ENCODE measurements at places on chromosomes 7 and 10.

DNA sequence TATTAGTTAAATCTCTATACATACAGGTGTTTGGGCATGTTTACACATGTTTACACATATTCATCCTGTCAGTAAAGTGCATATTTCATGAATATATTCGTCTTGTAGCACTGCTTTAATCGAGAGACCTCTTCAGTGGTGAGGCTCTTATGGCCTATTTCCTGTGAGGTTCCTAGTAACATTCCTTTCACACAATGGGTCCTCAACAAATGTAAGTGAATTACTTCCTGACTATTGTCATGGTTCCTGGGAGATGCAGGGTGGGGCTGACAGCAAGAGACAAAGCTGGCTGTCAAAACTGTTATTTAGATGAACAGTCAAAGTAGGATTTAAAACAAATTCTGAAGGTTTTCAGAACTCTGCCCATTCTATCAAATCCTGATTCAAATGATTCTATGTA lies 12.4 kb upstream of the SEMA3A start:
- DNase-seq: no peak

DNA sequence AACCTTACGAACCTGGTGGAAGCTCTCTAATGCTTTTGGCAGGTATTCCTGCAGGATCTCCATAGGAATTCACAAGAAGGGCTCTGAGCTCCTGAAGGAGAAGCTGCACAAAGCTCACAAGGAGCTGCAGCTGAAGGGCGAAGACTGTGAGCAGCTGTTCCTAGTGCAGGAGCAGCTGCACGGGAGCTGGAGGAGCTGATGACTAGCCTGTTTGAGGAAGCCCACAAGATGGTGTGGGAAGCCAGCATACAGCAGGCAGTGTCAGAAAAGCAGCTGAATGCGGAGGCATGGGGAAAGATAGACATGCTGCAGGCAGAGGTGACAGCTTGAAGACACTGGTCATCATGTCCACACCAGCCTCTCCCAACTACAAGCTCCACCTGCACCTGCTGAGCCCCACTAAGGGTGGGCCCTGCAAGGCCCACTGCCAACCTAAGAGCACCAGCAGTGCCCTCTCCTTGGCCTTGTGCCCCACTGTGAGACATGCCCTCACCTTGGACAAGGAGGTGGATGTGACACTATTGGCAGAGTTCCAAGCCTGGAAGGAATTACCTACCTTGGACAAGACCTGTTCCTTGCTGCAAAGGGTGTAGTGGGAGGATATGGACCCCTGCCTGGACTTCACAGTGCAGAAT lies 250.6 kb downstream of the BBS9 start:
- DNase-seq: no peak

- DNase-seq: no peak
Observed at GRCh38 chr7:11217848-11218565, 244.3 kb downstream of the PHF14 start.

DNA sequence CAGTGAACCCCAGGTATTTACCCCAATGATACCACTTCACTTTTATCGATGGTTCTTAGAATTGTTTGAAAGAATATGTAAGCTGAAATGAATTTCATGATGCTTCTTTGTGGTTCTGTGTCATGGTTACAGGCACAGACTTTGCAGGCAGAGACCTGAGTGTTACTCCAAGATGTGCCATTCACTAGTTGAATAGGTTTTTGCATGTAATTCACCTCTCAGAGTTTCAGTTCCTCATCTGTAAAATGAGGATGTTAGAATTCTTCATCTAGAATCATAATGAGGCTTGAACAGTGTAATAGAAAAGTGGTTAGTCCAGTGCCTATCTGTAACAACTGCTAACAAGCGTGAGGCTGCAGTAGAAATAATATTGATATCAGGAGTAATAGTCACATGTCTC lies 54.6 kb downstream of the VSTM2A start:
- no peak for DNase-seq

DNA sequence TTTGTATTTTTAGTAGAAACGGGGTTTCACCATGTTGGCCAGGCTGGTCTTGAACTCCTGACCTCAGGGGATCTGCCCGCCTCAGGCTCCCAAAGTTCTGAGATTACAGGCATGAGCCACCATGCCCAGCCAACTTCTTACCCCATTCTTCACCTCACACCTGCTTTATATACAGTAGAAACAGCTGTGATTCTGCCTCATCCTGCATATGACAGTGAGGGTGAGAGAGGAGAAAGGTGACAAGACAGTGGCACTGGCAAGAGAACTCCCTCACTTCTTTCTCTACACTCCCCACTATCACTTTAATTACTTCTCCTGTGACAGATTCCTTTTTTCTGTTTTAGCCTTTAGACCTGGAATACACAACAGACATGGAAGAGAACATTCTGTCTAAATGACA lies 61.8 kb upstream of the CAPZA2 start:
- no peak for DNase-seq

DNA sequence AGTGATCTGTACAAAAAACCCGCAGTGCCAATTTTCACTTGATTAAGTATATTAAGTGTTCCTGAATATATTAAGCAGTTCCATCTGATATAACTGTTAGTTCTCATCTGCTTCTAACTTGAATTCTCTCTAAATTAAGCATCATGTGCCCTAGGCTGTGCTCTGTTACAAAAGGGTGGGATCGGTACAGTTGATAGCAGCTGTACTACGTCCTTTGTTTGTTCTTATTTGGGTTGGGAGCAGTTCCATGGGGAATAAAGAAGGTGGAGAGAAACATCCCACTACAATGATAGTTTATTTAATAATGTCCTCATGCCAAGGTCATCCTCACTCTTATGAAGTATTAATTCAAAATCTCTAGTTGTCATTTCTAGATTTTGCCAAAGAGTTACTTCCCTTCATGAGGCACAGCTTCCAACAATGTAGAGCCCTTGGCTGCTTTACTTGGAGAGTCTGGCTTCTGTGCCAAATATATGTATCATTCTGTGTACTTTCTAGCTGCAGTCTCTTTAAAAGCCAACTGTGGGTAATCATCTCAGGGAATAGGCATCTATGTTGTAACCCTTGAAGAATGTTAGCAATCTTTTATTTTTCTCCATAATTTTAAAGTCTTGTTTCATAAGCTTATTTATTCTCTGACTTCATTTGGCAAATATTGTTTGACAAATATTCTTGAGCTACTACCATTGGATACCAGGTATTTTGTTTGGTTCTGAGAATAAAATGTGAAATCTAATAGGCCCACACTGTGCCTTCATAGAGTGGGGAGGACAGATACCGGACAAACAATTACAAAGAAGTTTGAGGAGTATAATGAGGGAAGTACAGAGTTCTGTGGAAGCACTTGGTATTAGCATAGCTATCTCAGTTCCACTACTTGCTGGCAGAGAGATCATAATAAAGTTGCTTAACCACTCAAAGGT lies 22.4 kb upstream of the AHR start:
- DNase-seq: no peak

- peak; percentile 68 for DNase-seq
Observed at GRCh38 chr10:97553575-97554031, 19.0 kb upstream of the ANKRD2 start.

DNA sequence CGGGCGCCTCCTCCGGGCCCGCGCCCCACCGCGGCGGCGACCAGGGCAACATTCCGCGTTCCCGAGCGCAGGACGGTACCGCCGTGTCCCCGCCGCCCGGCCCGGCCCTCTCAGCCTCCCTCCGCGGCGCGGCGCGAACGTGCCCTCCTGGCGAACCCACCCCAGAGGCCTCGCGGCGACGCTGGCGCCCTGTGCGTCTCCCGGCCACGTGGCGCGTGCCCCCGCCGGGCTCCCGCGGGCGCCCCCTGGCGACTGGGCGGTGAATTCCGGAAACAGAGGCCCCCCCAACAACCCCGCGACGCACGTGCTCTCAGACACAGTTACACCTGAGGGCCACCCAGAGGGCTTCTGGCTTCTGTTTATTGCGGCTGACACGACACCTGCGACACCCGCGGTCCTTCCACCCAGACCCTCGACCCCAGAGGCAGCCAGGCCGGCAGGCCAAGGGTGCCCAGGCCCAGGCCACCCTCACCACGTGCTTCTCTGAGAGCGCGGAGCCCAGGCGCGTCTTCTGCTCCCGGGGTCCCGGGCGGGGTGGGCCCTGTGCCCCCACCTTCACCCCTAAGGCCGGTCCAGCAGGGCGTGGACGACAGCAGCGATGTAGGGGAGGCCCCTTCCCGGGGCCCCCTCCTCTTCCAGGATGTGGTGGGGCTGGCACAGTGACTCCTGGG lies at the start of gene SAP25:
Gene SAP25, minus strand, starts transcription at position 210 of the 671 bp plus-strand sequence. Its CDS starts 158 bp downstream, at position 52.
- no peak for DNase-seq

DNA sequence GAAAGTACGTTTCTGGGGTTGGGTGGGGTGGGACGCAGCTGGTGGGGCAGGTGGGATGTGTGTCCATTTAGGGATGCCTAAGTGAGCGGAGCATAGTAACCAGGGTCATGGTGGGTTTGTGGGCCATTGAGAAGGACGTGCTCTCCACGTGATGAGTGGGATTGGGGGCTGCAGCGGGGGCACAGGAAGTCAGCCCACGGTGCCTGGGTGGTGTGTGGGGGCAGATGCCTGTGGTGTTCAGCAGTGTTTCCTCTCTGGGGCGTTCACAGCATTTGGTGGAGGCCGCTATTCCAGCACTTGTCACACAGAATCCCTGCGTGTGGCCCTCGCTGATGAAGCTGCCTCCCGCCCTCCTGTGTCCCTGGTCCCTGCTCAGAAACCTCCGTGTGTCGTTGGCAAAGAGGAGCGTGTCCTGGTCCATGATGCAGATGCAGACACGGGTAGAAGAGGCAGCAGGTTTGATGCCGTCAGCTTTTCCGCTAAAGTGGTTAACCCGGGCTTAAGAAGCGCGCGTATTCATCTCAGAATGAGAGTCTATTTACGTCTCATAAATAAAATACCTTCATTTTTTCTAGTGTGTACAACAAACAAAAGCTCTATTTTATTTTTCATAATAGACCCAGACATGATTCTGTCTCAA lies 274.2 kb downstream of the ADARB2 start:
- no peak for DNase-seq

- DNase-seq: no peak
Observed at GRCh38 chr7:135420786-135421185, 89.1 kb downstream of the CNOT4 start.

DNA sequence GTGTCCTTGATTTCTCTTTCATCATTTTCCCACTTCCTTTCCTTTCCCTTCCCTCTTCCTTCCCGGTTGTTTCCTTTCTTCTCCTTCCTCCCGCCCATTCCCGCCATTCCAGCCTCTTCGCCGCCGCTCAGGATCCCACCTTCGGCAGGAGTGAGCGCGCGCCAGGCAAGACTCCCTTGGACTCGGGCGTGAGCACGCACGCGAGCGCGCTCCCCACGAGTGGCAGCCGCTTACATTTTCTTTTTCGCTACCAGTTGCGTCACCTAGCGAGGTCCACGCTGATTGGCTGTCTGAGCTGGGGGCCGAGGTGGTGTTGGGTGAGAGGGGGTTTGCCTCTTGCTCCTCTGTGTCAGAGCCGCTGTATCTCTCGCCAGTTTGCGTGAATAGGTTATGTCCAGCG lies 11.8 kb downstream of the ZAN start:
- DNase-seq: peak; percentile 22

DNA sequence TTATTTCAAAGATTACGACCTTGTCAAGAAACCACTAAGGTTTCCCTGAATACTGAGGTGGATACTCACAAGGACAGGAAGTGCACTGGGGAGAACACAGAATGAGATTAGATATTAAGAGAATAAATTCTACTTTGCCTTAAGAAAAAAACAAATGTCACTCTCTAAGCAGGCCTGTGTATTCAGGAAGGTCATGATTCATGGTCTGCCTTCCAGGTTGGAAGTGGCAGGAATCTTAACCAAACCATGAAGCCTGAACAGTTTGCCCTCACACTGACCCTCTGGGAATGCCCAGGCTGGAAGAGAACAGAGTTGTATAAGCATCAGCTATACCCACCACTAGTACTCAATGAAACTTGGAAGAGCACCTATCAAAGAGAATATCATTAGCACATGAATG lies 227.6 kb downstream of the DGKI start:
- DNase-seq: no peak

DNA sequence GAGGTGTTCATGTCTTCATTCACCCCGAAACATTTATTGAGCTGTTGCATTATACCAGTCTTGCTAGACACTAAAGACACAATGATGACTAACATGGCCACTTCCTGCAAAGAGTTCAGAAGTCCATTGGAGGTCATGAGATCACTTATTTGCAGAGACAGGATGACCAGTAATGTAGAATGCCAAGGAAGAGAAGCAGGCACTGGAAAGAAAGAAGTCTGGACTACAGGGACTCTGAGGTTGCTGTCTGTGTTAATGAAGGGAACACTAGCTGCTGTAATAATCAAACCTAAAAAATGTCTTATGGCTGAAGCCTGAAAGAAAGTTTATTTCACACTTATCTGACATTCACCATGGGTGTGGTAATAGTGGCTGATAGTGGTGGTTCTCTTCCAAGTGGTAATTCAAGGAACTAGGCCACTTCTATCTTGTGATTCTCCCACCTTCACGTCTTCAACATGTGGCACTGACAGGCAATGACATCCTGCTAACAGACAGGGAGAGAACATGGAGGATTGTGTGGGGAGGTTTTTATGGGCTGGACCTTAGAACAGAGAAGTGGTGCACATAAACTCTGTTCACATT lies 89.2 kb upstream of the MKLN1 start:
- no peak for DNase-seq

GRCh38 chr10:122127943-122128342 lies 139.0 kb downstream of the TACC2 start:
- DNase-seq: no peak

DNA sequence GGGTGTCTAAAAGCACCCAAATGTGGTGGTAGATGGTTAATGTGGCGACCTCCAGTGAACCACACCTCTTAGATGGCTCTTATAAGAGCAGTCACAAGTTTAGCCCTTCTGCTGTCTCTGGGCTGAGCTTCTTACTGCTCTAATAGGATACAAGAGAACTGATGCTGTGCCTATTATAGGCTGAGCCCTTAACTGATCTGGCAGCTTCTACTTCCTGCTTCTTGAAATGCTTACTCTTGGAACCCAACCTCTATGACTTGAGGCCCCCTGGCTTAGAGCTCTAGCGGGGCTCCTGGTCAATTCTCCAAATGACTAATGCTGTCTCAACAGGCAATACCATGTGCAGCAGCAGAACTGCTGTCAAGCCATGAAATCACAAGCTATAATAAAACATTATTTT lies 35.0 kb upstream of the LSM8 start:
- DNase-seq: no peak

- no peak for DNase-seq
Observed at GRCh38 chr10:58773944-58774343, 261.3 kb downstream of the BICC1 start.

GRCh38 chr10:13830385-13830784 lies 243.6 kb downstream of the PRPF18 start:
- no peak for DNase-seq

DNA sequence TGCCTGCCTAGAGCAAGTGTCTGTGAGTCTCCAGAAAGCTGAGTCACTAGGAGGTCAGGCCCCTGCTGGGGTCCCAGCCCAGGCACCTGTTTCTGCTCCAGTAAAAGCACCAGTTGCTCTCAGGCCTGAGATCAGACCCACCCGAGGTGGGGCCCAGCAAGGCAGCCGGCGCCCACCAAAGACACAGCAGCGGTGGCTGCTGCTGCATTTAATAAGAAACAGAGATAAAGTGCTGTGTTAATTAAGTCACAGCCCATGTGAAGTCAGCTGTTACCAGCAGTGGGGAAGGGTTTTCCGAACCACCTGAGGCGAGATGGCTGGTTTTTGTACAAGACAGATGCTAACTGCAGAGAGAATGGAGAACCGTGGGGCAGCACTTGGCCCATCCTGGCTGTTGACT lies 12.1 kb upstream of the LRRC18 start:
- DNase-seq: no peak

- DNase-seq: no peak
Observed at GRCh38 chr7:51261950-51262795, 54.4 kb downstream of the COBL start.

GRCh38 chr7:89623018-89623672 lies 531.1 kb upstream of the STEAP1 start:
- no peak for DNase-seq

All from activated naive CD4-positive, alpha-beta T cell treated with anti-CD3 and anti-CD28 coated beads, Interleukin-2, amount 50 U/mL, for 16 hours (primary cell).